ENCODE measurements at places on chromosomes 6 and 20.

DNA sequence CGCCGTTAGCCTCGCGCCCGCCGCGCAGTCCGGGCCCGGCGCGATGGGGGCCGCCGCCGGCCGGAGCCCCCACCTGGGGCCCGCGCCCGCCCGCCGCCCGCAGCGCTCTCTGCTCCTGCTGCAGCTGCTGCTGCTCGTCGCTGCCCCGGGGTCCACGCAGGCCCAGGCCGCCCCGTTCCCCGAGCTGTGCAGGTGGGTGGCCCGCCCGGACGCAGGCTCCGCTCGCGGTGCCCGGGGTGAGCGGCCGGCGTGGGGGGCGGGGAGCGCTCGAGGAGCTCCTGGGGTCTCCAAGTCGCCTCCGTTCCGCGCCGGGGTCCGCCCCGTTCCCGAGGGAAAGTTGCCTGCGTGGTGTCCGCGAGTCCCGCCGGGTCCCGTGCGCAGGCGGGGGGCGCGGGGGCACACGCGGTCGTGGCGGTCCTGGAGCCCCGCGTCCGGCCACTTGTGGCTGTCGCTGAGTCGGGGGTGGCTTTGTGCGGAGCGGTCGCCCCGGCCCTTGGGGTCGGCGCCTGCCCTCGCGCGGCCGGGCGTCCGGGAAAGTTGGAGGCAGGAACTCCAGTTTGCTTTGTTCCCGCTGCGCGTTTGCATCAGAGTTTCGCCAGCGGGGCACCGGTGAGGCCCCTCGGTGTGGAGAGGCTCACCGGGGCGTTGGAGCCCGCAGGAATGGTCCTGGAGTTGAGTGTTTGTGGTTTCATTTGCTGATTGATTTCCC is 476 bp downstream of the IGF2R start:
- peak; percentile 22 for DNase-seq

GRCh38 chr6:5814116-5814515 is 192.6 kb downstream of the NRN1 start:
- DNase-seq, result no peak

DNA sequence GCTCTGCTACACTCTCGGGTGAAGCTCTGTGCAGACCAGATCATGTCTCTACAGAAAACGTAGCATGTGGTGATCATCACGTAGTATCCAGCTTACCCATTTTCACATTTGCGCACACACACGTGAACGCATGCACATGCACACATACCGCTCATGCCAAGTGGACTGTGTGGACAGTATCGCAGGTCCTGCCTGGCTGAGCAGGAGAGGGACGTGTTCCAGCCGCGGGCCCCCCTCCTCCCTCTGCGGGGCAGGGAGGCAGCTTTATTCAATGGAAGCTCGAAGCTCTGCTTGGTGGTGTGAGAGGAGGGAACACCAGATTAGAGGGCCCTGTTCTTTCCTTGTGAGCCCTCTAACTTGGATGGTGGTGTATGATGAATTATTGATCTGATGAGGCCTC is 51.1 kb downstream of the CDH26 start:
- DNase-seq, result no peak

DNA sequence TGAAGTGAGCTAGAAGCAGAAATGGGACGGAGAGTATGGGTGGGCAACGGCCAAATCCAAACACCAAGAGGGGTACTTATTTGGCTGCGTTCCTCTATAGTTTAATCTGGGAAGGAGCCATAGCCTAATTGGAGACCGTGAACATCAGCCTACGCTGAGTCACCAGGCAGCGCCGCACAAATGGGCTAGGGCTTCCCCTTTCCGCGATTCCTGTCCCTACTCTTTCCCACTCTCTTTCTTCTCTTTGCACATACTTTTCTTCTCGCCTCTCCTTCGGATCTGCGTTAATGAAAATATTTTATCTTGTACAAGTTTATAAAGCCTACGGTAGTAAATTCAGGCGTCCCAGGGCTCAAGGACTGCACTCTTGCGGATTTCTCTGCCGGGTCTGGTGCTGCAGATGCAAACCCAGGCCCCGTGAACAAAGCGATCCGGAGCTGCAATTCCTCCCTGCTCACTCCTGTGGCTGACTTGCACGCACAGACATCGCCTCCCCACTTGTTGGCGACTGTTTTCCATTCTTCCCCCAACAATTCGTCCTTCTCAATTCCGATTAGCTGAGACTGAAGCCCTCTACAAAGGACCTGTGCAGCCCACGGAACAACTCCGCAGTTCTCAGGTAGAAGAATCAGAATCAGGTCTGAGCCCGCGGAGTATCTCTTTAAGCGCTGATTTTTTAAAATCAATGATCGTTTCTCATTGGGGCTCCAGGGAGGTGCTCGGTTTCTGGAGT is 4.2 kb upstream of the TBX18 start:
- DNase-seq, result no peak

GRCh38 chr6:73803562-73804241 is 107.7 kb downstream of the CD109 start:
- DNase-seq, result no peak

DNA sequence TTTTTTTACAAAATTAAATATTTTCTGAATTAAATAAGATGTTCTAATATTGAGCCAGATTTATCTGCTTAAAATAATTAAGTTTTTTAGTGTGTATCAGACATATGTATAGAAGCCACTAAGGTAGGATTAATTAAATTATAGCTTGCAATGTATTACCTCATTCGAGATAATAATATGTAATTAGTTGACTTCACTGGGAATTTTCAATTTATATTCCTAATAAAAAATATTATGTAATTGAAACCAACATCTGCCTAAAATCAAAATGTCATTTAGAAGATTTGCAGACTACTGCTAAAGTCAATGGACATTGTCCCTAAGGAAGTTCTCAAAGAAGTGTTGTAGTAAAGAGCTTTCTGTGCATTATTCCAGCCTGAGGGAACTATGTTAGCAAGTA is 254.7 kb downstream of the EYS start:
- no peak for DNase-seq

GRCh38 chr6:54493138-54493537 is 184.9 kb downstream of the TINAG start:
- DNase-seq, result no peak

- DNase-seq, result no peak
Measured at GRCh38 chr6:136593748-136594490, 43.7 kb upstream of the MAP7 start.

DNA sequence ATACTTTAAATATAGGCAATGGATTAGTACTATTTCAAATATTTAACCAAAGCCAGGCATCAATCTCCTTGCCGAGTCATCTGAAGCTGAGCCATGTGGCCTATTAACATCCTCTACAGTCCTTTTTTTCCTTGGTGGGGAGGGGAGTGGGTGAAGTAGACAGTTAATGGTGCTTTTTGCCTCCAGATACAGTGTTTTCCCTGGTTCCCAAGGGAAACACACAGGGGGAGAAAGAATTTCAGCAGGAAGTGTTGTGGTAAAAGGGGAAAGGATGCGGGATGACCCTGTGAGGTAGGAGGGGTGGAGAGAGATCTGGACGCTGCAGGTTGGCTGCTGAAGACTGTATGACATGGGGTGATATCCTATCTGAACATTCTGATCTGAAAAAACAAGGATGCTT is 9.6 kb downstream of the CLDN20 start:
- no peak for DNase-seq

- DNase-seq, result no peak
Measured at GRCh38 chr20:63057171-63058117, 50.7 kb upstream of the BHLHE23 start.

DNA sequence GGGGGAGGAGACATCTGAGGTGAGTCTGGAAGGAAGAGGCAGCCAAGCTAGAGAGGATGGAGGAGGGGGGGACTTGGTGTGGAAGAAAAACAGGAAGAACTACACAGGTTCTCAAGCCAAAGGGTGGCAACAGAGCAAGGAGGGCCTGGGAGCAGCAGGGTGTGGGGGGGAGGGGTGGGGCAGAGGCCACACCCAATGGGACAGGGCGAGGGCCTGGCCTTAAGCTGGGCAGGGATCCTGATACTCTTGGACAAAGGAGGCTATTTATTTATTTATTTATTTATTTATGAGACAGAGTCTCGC is 359.0 kb downstream of the ZFAND3 start:
- no peak for DNase-seq

- DNase-seq, result no peak
Measured at GRCh38 chr6:33877982-33878535, 74.3 kb upstream of the MLN start.

DNA sequence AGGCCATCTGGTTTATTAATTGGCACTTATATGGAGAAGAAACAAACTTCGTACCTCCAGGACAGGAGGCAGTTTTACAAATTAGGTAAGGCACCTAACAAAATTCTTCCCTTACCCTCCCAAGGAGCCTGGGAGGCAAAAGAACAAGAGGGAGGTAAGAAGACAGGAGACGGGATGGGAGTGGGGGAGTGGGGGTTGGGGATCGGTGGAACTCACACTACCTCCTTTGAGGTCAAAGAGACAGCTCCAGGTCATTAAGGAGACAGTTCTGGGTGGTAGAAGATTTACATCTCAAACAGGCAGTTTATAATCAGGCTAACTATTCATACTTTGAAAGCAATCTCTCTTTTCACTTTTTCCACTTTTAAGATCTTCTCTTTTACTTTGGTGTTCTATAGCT is 112.3 kb upstream of the HDAC2 start:
- no peak for DNase-seq

DNA sequence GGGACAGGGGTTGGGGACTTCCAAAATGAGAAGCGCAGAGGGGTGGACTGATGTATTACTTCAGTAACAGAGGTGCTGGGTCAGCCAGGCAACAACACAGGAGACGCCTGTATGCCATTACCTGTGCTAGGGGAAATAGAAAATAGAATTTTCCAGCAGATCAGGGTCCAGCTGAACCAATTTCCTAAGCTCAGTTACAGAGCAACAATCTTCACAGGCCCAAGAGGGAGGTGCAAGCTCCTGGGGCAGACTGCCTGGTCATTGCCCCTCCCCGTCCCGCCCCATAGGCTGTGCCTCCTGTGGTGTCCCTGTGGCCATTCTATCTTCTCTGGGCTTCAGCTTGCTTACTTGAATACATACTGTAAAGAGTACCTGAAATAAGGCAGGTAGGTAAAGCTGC is 3.7 kb downstream of the KCNK5 start:
- DNase-seq, result no peak

DNA sequence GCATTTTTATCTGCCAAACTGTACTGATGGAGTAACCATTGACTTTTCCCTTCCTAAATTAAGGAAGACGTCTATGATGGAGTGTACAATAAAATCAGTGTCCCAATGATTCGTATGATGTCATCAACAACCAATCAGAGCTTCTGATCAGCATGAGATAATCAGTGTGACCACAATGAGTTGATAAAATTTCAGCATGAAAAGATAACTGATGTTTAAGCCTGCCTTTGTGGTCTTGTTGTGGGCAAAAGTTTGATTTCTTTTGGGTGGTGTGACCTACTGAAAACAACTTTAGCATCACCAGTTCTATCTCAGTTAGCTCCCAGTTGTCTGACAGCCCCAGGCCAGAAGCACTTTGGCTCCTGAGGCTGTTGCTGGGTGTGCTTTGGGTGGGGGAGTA is 3.3 kb downstream of the PCIF1 start:
- DNase-seq, result no peak

DNA sequence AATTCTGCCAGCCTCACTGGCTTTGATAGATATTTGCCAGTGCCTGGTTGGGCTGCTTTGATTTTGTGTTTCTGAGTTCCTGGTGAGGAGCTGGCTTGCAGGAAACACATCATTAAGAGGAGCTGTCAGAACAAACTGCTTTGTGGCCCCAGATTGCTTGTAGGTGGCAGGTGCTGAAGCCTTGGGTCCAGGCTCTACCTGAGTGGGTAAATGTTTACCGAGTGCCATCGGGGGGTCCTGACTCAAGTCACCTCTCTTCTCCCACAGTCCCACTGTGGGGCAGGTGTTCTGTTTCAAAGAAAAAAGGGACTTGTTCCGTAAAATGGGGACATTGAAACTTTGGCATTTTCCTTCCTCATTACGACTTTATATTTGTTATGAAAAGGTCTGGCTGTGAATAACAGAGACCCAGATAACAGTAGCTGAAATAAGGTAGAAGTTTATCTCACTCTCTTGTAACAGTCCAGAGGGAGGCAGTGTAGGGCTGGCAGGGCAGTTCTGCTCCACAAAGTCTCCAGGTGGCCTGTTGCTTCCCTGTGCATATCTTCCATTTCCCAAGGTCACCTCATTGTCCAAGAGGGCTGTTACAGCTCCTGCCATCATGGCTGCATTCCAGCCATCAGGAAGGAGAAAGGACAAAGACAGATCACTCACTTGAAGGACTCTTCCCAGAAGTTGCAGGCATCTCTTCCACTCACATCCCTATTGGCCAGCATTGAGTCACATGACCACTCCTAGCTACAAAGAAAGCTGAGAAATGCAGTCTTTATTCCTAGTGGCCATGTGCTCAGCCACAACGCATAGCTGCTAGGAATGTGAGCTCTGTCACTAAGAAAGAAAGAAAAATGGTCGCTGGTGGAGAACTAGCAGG is 149.9 kb upstream of the KCNG1 start:
- DNase-seq, result no peak

DNA sequence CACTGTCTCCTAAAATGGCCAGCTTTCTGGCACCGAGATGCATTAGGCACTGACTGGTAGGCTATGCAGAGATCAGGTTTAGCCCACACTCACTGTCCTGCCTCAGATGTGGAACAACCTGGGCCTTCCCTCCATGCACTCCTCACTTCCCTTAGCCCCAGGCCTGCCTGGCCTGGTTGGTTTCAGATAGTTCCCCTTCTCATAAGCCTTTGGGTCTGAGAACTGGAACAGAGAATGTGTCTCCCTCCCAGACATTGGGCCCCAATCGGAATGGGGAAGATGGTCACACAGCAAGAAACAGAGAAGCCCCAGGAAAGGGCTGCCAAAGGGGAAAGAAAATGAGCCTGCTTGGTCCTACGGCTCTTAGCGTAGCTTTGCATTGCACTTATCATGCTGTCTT is 762.1 kb upstream of the CHD6 start:
- no peak for DNase-seq

All from activated T-cell treated with anti-CD3 and anti-CD28 coated beads for 1 hour (primary cell).